ENCODE measurements at places on chromosomes 4 and X.

- peak; percentile 36 for DNase-seq
Measured at GRCh38 chr4:138181287-138181686, 60.9 kb downstream of the SLC7A11 start.

- DNase-seq, result no peak
Measured at GRCh38 chr4:188683571-188683970, 544.3 kb downstream of the TRIML1 start.

- DNase-seq, result no peak
Measured at GRCh38 chrX:14043209-14043608, 13.5 kb upstream of the GEMIN8 start.

GRCh38 chr4:1116838-1117237 is 3.5 kb upstream of the RNF212 start:
- peak; percentile 24 for DNase-seq

- DNase-seq, result no peak
Measured at GRCh38 chr4:100049872-100050271, 99.8 kb upstream of the H2AZ1 start.

GRCh38 chrX:40104630-40104984 is 6.8 kb upstream of the BCOR start:
- no peak for DNase-seq

DNA sequence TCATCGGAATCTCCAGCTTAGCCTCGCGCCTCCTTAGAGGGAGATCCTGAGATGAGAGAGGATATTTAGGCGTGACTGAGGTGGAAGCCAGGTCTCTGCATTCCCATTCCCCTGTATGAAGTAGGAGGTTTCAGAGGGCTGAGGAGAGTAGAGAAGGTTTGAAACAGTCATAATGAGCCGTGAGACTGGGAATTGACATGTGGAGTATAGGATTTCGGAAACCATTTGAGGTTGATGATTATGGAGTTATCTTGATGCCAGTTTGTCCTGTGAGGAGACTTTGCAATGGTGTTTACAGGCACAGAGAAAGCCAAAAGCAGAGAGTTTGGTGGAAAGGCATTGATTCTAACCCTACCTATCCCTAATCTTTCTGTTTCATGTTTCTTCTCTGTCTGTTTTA is 2.0 kb downstream of the CHST7 start:
- no peak for DNase-seq

DNA sequence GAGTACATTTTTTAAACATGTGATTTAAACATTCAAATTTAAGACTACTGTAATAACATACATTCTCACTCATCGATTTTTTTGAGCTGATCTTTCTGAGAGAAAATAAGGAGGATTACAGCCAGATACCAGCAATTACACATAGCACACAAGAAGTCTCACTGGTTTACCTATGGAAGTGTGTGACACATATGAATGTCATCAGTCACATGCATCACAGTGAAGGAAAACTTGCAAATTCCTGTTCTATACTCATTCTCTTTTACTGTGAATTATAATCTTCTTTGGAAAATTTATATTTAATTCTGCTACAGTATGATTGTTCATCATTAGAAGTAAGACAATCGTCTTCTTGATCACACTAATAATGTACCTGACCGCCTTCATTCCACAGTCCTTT is 21.3 kb upstream of the BMP2K start:
- DNase-seq, result no peak

- peak; percentile 16 for DNase-seq
Measured at GRCh38 chr4:142656178-142656577, 189.9 kb downstream of the INPP4B start.

GRCh38 chr4:55080174-55080865 is 45.1 kb downstream of the KDR start:
- no peak for DNase-seq

- DNase-seq, result peak; percentile 11
Measured at GRCh38 chr4:76377911-76378310, 43.0 kb downstream of the CCDC158 start.

GRCh38 chrX:70128071-70128470 is 5.2 kb upstream of the IGBP1 start:
- no peak for DNase-seq

DNA sequence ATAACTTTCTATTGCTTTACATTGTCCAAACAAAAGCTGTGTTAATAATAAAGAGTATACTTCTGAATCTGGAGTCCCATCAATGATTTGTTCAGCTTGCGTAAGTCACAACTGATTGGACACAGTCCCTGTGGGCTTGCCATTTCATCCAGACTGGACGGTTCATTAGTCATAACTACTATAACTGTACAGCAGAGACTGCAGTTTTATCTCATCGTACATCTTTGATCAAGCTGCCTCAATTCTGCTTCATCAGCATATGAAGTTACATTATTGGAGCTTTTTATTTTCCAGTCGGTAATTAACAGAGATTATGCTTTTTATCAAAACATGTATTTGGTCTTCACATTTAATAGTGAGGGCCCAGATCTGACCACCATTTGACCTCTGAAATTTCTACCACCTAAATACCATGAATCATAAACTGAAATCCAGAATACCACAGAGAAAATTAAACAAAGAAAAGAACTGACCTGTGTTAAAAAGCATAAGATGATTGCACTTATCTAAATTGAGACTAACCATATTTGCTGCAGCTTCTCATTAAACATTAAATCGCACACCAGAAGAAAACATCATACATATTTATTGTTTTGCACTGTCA is 12.5 kb upstream of the MAB21L2 start:
- no peak for DNase-seq

DNA sequence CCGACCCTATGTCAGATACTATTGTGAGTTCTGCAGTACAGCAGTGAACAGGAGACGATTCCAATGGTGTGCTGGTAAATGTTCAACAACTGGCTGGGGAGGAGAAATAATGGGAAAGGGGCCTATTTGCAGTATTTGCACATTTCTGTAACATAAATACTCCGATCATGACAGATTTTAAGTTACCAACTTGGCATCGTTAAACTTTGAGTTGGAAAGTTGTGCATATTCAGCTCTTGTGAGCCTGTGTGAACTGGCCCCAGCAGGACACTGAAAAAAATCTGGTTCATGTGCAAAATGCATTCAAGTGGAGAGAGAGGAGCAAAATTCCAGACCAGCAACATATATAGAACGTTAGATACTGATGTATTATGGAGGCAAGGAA is 175.0 kb downstream of the MAPK10 start:
- no peak for DNase-seq

DNA sequence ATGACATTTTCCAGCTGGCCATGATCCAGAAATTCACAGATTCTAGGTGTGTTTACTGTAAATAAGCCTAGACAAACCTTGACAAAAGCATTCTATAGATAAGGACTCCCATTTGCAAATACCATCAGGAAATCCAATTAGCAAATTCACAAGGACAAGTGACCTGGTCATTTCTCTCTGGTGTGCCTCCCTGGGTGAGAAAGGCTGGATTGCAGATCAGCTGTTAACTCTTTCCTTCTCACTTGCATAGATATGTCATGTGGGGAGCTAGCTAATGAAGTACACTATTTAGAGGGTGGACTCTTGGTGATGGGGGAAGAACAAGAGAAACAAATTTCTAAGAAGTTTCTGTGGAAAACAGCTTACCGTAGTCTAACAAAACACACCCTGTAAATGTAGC is 58.9 kb downstream of the MOSPD2 start:
- no peak for DNase-seq

GRCh38 chr4:154086247-154086646 is 297.4 kb upstream of the SFRP2 start:
- no peak for DNase-seq

DNA sequence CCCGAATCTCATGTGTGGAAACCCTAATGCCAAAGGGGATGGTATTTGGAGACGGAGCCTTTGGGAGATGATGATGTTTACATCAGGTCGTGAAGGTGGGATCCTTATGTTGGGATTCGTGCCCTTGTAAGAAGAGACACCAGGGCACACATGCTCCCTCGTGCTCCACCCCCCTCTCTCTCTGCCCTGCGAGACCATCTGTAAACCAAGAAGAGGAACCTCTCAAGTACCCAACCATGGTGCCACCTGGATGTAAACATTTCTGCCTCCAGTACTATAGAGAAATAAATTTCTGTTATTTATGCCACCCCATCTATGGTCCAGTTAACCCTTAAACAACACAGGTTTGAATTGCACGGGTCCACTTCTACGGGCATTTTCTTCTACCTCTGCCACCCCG is 179.4 kb downstream of the DHRSX start:
- no peak for DNase-seq

- DNase-seq, result no peak
Measured at GRCh38 chr4:73723023-73723422, 17.3 kb upstream of the CXCL8 start.

DNA sequence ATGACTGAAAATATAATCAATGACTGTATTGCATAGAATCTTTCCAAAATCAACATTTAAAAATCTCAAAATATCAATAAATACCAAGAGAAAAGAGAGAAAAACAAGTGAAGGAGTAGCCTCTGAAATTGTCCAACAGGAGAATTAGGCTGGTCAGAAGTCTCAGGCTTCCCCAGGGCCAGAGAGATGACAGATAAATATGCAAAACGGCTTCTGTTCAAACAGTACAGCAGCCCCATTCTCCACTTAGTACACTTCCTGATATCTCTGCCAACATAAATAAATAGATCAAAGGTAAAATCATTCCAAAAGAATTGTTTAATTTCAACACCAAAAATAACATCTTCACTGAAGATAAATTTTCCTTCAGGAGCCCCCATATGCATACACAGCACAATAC is 204.7 kb upstream of the GABRA2 start:
- no peak for DNase-seq

DNA sequence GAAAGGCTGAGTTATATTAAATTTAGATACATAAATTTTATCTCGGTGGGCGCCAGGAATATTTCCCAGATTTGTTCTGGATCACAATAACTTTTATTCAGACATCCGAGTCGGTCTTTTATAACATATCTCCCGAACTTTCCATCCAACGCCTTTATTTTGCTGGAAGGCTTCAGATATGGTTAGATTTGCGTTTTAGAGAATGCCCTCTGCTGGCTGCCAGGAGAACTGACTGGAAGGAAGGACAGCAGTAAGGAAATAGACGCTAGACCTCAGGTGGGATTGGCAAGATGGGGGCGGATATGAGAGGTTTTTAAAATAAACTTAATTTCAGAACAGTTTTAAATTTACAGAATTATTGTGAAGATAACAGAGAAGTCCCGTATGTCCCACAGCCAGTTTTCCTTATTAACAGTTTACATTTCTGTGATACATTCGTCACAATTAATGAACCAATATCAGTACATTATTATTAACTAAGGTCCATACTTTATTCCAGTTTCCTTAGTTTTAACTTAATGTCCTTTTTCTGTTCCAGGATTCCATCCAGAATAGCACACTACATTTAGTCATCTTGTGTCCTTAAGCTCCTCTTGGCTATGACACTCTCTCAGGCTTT is 4.6 kb upstream of the KANTR start:
- DNase-seq, result peak; percentile 83

DNA sequence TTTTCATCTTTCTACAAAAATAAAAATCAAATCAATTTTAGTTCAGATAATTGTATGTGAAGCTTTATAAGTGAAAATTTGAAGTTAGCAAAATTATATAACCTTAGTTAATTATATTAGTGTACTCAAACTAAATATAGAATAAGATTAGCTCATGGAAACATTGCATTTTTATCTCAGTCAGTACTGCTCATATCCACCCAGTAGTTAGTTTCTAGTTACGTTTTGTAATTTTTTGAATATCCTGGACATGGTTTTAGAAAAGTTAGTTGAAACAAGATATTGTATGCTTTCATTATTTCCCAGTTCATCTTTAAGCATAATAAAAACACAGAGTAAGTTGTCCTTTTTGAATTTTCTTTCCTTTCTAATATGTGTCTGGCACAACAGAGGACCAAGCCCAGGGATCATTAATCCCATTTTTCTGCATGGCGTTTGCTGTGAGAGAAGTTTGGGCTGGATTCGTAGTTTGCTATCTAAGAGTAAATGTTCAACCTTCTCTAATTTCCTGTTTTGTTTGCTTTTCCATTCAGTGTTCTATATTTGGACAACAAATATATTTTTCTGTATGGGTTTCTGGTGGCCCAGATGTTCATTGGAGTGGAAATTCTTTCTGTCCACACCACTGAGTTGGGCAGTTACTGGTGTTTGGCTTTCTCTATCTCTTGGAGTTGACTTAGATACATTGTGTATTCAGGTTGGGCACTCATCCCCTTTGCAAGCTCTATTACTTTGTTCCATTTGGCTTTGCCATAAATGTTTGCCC is 12.1 kb downstream of the TBL1X start:
- no peak for DNase-seq

DNA sequence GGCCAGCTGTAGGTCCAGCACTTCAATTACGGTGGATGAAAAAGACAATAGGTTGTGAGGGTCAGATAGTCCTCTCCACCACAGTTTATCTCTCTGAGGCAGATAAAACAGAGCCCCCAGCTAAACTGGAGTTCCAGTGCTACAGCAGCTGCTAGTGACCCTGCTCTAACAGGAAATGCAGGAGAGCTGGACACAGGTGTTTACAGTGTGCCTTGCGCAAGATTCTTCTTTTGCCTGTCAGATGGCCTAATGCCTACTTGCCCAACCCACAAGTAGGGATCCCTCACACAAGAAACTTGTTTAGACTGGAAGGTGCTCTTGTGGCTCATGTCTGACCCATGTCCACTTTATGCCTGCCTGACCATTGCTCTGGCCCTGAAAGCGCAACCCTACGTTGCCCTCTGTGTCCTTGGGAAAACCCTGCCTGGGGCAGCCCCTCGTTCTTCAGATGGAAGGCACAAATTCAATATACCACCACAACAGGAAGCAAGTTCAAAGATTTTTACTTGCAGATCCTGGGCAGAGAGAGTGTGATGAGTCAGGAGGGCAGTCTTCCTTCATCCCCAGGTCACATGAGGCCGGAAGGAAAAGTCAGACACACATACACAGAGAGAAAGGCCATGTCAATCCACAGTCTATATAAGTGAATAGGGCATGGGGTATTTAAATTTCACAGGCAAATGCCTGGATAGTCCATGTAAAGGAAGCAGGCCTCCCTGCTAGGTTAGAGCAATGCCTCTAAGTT is 105.1 kb upstream of the ADGRL3 start:
- no peak for DNase-seq

DNA sequence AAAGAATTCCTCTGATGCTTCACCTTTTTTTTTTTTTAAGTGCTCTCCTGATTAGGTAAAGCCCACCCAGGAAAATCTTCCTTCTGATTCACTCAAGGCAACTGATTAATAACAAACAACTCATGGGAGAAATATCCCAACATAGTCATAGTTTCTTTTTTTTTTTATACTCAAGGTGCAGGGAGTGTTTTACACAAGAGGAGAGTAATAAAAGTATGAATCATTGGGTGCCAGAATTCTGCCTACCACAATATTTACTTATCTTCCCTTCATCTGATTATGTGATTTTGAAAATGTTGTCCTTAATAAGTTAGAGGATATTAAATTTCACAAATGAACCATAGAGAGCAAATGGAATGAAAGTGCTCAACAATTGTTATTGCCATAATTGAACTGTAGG is 329.9 kb downstream of the TECRL start:
- no peak for DNase-seq

All from cerebellar cortex (tissue), 1 donor.